Subcutaneous adipose tissue (tissue), 4 donors: ENCODE measurements at places on chromosomes 11 and 22. TPM values are rescaled to one million over a fixed set of nuclear protein-coding genes. Genes with fewer than 3 reads are reported as not detected.

The CREB3L1 gene
- 3.1 TPM for total RNA-seq

The OR2AG1 gene
- total RNA-seq, result not detected

The ARSA gene
- total RNA-seq, result 19.9 TPM

The ADM2 gene
- total RNA-seq, result not detected
